ELF-1 (cell line): ENCODE measurements at places on chromosomes 1 and 21.

GRCh38 chr1:103326595-103326994, 198.9 kb upstream of the RNPC3 start:
- no peak for DNase-seq

DNA sequence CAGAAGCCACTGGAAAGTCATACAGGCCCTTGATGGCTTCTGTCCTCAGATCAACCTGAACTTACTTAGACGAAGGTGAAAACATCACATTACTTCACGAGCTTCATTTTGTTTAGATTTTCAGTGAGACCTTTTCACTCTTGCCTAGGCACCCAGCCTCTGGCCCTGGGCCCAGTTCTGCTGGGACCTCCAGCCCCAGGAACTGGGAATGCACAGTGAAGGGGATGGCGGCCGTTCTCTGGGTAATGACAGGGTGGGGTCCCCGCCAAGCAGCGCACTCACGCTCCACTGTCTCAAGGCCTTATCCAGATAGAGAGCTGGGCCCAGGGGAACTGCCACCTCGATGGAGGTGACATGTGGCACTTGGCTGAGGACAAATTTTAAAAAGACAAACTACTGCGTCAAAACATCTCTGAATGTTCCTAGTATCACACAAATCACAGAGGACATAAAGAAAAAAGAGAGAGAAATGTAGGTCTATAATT, 54.8 kb downstream of the NPHP4 start:
- no peak for DNase-seq

GRCh38 chr1:59011663-59012062, 227.8 kb upstream of the JUN start:
- DNase-seq = no peak

DNA sequence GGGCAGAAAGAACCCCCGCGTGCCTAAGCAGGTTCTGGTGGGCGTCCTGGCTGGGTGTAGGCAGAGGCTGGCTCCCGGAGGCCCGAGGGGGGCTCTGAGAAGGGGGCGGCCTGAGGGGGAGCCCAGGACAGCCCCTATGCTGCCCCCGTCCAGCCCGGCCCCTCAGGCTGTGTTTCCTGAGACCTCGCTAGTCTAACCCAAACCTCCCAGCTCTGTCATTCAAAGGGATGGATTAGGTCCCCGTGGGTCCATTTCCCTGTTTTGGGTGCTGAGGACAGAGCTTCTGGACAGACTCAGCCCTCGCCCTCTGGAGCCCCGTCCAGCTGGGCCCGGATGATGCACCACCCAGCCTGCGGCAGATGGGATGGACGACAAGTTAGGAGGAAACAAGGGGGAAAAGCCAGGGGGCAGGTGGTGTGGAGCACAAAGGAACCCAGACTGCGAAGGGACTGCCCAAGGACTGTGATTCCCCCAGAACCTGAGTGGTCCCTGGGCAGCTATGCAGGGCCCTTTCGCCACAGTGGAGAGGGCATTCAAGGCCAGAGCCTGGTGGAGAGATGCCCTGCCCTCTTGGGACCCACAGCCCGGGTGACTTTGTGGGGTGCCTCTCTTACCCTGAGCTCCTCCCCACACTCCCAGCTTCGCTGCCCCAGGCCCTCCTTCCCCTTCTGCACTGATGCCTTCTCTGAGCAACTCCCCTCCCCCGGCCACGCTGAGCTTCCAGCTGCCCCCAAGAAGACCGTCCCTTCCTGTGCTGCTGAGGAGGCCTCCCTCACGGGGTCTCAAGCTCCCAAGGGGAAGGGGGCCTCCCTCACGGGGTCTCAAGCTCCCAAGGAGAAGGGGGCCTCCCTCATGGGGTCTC, 2.8 kb downstream of the HES4 start:
- DNase-seq = no peak

DNA sequence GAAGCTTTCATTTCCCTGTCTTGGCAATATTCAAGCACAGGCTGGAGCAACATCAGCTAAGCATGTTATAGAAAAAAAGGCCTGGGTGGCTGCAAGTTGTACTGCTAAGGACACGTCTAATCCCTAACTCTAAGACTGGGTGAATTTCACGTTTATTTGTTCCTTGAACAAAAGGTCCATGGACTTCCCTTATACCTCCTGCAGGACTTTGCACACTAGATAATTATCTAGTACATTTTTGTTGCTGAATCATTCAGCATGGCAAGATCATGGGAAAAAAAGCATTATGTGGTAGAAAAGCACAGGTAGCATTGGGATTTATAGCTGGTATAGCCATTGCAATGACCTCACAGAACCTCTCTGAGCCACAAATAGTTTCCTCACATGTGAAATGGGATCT, 130.7 kb upstream of the DMRTA2 start:
- DNase-seq = no peak

DNA sequence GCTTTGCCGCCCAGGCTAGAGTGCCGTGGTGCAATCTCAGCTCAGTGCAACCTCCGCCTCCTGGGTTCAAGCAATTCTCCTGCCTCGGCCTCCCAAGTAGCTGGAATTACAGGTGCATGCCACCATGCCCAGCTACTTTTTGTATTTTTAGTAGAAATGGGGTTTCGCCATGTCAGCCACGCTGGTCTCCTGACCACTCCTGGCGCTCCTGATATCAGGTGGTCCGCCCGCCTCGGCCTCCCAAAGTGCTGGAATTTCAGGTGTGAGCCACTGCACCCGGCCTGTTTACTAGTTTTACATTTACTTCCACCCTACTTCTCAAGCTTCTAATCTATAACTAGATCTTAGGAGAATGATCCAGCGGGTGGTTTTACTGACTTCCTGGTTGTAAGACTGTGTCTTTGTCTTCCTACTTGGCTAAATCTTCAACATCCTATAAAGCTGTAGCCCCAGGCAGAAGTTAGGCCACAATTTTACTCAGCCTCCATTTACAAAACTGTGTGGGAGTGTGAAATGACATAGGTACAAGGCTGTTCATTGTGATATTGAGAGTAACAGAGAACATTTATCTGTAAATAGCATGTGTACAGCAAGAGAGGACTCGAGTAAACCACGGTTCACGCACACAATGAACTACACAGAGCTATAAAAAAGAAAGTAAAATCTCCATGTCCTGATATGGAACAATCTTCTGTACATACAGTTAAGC, 9.6 kb upstream of the POU2F1 start:
- no peak for DNase-seq

DNA sequence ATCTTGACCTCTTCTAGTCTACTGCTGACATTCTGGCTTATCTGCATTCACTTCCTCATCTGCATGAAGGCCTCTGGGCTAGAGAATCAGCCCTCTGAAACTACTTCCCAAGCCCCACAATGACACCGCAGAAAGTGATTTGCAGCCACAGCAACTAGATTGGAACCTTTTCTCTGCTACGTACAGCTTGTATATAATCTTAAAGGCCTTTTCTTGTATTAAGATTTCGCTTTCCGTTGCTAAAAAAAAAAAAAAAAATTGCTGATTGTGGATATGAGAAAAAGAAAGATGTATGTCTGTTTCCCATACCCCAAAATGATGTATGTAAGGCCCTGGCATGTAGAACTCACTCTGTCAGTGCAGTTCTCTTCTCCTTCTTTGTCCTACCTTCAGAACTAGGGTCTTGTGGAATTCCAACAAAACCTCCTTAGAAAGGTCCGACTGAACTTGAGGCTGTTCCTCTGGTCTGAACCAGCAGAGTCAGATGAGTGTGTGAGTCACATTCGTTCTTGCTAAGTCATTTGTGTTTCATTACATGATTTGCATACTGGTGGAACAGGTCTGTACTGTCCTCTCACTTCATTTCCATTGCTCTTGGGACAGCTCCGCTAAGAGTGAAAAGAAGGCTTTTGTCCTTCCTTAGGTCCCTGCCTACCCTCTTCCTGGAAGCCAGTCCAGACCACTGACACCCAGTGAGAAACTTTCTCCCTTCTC, 62.7 kb downstream of the PLPP3 start:
- DNase-seq = peak; percentile 85

- peak; percentile 82 for DNase-seq
Observed at GRCh38 chr1:18597160-18598042, 33.2 kb upstream of the PAX7 start.

DNA sequence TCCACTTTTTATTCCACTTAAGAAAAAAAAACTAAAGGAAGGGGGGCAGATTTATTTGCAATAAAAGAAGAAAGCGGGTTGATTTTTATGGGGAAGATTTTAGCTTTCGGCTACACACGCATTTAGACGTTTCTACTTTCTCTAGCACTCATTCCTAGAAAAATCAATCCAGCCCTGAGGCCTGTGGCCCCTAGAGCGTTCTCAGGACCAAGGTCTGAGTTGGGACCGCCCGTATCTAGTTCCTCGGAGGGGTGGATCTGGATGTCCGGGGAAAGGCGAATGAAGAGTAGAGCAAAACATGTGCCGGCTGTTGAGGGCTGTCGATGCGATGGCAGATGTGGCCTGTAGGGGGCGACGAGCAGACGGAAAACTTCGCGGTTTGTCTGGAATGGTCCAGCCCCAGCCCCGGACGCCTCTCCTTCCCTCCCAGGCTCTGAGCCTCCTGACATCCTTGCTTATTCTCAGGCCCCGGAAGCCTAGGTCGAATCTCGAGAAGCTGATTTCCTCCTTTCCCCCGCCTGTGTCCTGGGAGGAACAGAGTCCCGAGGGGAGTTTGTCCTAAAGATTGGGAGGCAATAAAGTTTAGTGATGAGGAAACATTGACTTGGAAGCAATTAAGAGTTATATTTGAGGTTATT, 5.2 kb downstream of the FOXD3 start:
- DNase-seq = peak; percentile 95

GRCh38 chr1:158037866-158038359, 44.5 kb downstream of the KIRREL1 start:
- DNase-seq = peak; percentile 68

GRCh38 chr1:244283772-244284171, 167.9 kb downstream of the ADSS2 start:
- no peak for DNase-seq

GRCh38 chr1:3153197-3153596, 84.2 kb downstream of the PRDM16 start:
- no peak for DNase-seq
